ENCODE measurements at places on chromosomes 1 and 21.

DNA sequence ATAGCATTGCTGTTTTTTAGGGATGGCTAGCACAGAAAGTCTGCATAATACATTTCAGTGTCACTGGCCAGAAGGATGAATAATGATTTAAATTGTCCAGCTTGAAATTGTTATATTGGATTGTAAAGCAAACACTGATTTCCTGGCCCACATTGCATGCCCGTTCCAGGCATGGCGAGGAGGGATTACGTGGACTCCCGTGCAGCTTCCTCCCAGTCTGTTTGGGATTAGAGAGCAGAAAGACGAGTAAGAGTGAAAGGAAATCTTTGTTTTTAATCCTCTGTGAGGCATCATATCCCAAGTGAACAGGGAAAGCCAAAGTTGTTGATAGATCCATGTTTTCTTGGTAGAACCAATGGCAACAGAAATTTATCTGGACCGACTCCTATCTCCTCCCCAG, 8.4 kb downstream of the TRIM58 start:
- DNase-seq = no peak

DNA sequence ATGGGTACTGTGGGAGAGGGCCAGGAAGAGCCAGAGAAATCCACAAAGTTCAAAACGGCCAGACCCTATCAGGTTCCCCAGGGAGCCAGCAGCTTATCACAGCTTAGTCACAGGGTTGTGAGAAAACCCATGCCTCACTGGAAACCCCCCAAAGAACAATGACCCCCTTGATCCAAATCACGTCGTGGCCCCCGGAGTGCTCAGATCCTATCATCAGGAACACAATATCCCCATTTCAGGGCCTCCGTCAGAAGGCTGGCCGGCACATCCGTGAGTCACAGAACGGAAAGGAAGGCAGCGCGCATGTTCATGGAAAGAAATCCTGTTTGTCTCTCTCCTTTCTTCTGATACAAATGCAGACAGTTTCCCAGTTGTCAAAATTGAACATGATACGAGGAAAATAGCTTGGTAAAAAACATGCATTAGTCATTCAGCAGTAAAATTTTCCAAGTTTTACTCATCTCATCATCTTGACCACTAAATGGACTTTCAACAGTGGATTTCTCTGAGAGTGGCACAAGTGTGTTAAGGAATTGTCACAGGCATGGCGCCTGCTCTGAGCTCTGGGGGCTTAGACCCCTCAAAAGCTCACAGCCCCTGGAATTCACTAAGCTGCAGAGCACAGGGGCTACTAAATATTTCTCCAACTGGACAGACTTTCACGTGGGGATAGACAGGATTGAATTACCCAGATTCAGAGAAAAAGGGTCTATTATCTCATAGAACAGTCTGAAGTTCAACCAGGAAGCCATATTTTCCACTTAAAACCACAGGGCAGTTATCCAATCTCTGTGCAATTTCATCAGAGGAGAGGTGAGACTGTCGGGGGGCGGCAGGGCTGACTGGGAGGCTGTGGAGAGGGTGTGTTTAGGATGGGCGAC, 124.8 kb downstream of the RIPK4 start:
- DNase-seq = no peak

GRCh38 chr1:56132520-56132919, 446.8 kb downstream of the PLPP3 start:
- no peak for DNase-seq

DNA sequence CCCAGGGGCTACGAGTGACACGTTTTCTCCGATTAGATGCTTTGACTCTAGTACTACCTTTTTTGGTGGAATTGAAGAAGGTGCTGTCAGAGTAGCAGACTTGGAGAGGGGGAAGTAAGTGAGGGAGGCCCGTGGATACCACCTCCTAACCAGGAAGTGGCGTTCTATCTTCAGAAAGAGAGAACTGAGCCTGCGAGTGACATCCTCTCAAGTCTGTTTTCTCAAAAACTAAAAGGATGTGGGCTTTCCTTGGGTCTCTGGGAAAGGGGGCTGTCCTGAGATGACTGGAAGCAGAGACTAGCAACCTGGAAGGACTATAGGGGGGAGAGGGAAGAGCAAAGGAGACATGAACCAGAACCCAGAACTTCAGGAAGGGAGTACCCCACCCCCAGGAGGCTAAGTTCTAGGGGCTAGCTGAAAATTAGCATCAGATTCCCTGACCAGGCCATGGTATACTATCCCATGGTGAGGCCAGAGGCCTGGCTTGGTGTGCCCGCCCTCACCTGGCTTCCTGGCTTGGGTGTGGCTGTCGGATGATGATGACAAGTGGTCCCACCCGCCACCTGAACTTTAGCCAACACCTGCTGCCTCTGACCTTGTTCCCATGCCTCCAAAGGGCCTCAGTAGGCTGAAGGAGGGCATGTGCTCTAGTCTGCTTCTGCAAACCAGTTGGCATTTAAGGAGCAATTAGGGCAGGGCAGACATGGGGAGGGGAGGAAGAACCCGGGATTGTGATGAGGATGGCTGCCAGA, 49.1 kb downstream of the ATP2B4 start:
- peak; percentile 63 for DNase-seq

DNA sequence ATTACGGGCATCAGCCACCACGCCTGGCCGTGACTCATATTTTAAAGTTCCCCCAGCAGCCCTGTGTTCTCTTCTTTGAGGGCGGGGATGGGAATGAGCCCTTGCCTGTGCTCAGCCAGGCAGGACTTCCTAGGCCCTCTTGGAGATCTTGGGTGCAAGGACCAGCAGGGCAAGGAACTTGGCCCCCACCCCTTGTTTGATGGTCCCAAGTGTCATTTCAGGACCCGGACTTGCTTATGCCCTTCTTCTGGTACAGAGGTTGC, 9.3 kb downstream of the RASSF5 start:
- no peak for DNase-seq

Data from KBM-7 (cell line).